Activated CD4-positive, alpha-beta T cell treated with anti-CD3 and anti-CD28 coated beads for 36 hours (primary cell): ENCODE measurements at places on chromosomes 5 and 9. TPM values are rescaled to one million over a fixed set of nuclear protein-coding genes. Genes with fewer than 3 reads are reported as not detected.

ARHGEF39 gene
- total RNA-seq = 19.1 TPM

PCDHB8 gene
- not detected for total RNA-seq

CCNB1 gene
- 163 TPM for total RNA-seq

FOXI1 gene
- not detected for total RNA-seq

- H3K27me3 ChIP-seq = peaks cover 13% of the 10 kb centered on the region
- peaks cover 3% of the 10 kb centered on the region for H3K4me1 ChIP-seq
- H3K4me3 ChIP-seq = no peak overlapping the region
- DNase-seq = no peak
- no peak overlapping the region for H3K27ac ChIP-seq
Measured at GRCh38 chr5:96648023-96648422, 14.2 kb upstream of the CAST start.

GRCh38 chr9:123828449-123828848 lies 101.5 kb downstream of the DENND1A start:
- peaks cover 7% of the 10 kb centered on the region for H3K4me1 ChIP-seq
- no peak overlapping the region for H3K4me3 ChIP-seq
- no peaks in the 10 kb centered on the region for H3K27me3 ChIP-seq

GRCh38 chr9:107174441-107174840 lies 108.6 kb upstream of the RAD23B start:
- peaks cover 22% of the 10 kb centered on the region for H3K4me1 ChIP-seq
- H3K4me3 ChIP-seq = no peak overlapping the region
- H3K36me3 ChIP-seq = no peaks in the 10 kb centered on the region
- H3K27me3 ChIP-seq = peaks cover 14% of the 10 kb centered on the region
- peak; percentile 33 for DNase-seq

DNA sequence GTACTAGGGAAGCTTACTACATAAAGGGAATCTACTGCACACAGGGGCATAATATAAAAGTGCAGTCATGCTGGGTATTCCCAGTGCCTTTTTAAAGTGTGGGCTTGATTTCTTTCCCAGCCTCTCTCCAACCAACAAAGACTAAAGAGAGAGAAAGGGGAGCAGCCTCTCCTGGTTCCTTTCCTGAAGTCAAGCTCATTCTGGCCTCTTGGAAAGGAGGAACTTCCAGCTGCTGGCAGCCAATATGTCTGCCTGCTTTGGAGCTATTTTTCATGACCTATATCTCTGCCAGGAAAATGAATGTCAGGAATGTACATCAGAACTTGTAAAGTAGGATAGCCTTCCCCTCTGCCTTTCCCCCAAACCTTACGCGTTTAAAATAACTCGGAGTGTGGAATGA lies 57.1 kb downstream of the RAB3C start:
- DNase-seq = no peak
- H3K27me3 ChIP-seq = peaks cover 6% of the 10 kb centered on the region
- no peak overlapping the region for H3K27ac ChIP-seq
- H3K4me1 ChIP-seq = no peaks in the 10 kb centered on the region
- no peaks in the 10 kb centered on the region for H3K36me3 ChIP-seq

- H3K36me3 ChIP-seq = no peaks in the 10 kb centered on the region
- peaks cover 20% of the 10 kb centered on the region for H3K27me3 ChIP-seq
- DNase-seq = no peak
- H3K4me3 ChIP-seq = no peak overlapping the region
- H3K4me1 ChIP-seq = peaks cover 5% of the 10 kb centered on the region
Measured at GRCh38 chr5:7930011-7930410, 61.1 kb downstream of the MTRR start.

DNA sequence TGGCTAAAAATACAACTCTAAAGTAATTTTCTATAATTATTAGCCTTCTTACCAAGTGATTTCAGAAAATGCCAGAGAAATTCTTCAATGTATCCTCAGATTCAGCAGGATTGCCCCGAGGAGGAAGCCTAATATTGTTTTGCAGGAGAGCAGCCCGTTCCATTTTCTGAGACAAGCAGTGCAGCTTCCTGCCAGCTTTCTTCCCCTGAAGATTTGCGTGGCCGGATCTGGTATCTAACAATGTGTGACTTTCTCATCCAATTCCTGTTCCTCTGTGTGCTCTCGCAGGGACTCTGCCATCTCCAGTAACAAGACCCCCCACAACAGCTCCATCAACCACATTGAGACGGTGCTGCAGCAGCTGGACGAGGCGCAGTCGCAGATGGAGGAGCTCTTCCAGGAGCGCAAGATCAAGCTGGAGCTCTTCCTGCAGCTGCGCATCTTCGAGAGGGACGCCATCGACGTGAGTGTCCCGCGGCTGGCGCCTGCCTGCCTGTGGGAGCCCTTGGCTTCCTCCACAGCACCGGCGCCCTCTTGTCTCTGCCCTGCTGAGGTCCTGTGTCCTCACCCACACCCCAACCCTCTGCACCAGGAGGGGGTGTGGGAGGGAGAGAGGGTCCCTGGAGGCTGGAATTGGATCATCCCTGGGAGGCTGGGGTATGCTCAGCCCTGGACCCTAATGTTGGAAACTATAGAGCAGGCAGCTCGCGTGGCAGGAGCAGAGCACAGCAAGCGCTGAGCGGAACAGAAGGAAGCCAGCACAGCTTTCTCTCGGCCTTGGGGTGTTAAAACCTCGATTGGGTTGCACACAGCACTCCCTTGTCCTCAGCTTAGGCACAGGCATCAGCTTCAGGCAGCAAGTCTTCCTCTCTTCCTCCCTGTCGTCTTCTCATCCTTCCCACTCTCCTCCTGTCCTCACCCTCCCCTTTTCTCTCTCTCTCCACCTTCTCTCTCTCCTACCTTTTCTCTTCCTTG lies 216.2 kb downstream of the TRIO start:
- DNase-seq = no peak
- no peak overlapping the region for H3K4me3 ChIP-seq
- H3K27me3 ChIP-seq = no peaks in the 10 kb centered on the region
- no peak overlapping the region for H3K27ac ChIP-seq
- no peaks in the 10 kb centered on the region for H3K4me1 ChIP-seq

DNA sequence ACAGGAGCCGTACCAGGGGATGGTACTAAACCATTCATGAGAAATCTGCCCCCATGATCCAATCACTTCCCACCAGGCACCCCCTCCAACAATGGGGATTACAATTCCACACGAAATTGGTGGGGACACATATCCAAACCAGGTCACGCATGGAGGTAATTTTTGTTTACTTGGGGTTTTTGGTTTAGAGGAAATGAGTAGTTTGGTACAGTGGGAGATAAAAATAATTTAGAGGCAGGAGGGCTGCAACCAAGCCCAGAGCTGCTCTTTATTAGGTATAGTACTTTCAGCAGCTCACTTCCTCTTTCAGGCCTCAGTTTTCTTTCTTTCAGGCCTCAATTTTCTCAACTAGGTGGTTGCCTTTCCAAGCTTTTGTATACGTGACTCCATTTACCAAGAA lies 23.2 kb downstream of the PRUNE2 start:
- DNase-seq = no peak
- H3K4me1 ChIP-seq = no peaks in the 10 kb centered on the region
- H3K36me3 ChIP-seq = no peaks in the 10 kb centered on the region
- H3K4me3 ChIP-seq = no peak overlapping the region
- H3K27ac ChIP-seq = no peak overlapping the region
- peaks cover 4% of the 10 kb centered on the region for H3K27me3 ChIP-seq

GRCh38 chr9:18708429-18708828 lies 234.5 kb downstream of the ADAMTSL1 start:
- no peaks in the 10 kb centered on the region for H3K4me1 ChIP-seq
- H3K27me3 ChIP-seq = no peaks in the 10 kb centered on the region
- no peak for DNase-seq
- no peak overlapping the region for H3K4me3 ChIP-seq
- H3K36me3 ChIP-seq = no peaks in the 10 kb centered on the region

- H3K36me3 ChIP-seq = no peaks in the 10 kb centered on the region
- no peaks in the 10 kb centered on the region for H3K4me1 ChIP-seq
- H3K27ac ChIP-seq = no peak overlapping the region
- no peaks in the 10 kb centered on the region for H3K27me3 ChIP-seq
- no peak overlapping the region for H3K4me3 ChIP-seq
Measured at GRCh38 chr9:35854091-35854762, 16.0 kb downstream of the OR13J1 start.

GRCh38 chr5:8807636-8808035 lies 738.2 kb downstream of the SEMA5A start:
- no peak overlapping the region for H3K4me3 ChIP-seq
- no peaks in the 10 kb centered on the region for H3K4me1 ChIP-seq
- no peak for DNase-seq
- no peaks in the 10 kb centered on the region for H3K27me3 ChIP-seq

GRCh38 chr5:36836831-36837230 lies 39.7 kb upstream of the NIPBL start:
- H3K4me1 ChIP-seq = no peaks in the 10 kb centered on the region
- DNase-seq = no peak
- no peak overlapping the region for H3K4me3 ChIP-seq

- no peak overlapping the region for H3K27ac ChIP-seq
- peaks cover 16% of the 10 kb centered on the region for H3K27me3 ChIP-seq
- no peak overlapping the region for H3K4me3 ChIP-seq
- peaks cover 2% of the 10 kb centered on the region for H3K4me1 ChIP-seq
- H3K36me3 ChIP-seq = no peaks in the 10 kb centered on the region
Measured at GRCh38 chr9:14156046-14156445, 157.9 kb downstream of the NFIB start.

- peaks cover 4% of the 10 kb centered on the region for H3K4me1 ChIP-seq
- DNase-seq = no peak
Measured at GRCh38 chr9:115143689-115144088, 25.7 kb upstream of the TNC start.

DNA sequence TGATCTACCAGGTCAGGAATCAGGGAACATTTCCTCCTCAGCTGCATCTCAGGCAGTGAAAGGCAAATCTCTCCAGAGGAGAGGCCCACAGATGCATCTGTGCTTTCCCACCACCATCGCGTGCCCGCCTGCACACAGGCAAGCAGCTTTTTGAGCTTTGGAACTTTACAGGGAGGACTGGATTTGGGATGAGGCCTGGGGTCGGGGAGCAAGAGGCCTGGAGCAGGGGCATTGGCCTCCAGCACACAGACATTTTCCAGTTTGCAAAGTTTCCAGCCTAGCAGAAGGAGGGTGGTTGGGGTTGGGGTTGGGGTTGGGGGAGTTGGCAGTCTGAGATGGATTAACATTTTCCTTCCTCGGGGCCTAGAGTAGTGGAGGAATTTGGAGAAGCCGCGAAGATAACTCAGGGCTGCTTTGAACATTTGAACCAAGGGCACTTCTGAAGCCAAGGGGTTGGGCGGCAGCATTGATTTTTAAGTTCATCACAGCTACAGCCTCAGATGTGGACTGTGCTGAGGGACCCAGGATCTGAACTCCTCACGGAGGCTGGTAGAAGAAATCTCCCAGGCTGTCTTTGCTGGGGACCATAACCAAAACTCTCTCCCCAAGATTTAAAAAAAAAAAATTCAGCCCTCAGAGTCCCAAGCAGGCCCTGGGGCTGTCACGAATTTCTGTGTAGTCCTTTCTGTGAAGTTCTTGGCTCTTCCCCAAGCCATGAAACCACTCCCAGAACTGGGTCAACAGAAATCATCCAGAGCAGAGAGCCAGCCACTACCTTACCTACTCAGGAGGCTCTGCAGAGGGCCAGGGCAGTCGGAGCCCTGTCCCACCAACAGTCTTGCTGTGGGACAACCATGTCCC lies 25.6 kb downstream of the C5orf15 start:
- no peaks in the 10 kb centered on the region for H3K36me3 ChIP-seq
- H3K27me3 ChIP-seq = no peaks in the 10 kb centered on the region
- no peak for DNase-seq
